ENCODE measurements at places on chromosomes 11 and 22.

DNA sequence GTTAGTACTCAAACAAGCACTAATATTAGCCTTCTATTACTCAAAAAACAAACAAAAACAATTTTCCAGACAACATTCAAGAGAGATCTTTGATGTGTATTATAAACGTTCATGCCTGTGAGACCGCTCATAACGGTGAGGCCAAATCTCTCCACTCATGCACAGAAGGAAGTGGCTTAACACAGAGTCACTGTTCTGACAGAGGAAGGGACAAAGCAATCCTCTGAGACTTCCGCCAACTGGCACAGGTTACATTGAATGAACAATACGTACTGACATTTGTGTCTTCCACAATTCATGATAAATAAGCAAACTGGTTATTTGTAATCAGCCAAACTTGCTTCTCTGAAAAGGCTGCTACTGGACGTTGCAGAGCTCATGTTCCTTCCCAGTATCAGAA, 30.5 kb downstream of the CHKA start:
- no peak for DNase-seq

DNA sequence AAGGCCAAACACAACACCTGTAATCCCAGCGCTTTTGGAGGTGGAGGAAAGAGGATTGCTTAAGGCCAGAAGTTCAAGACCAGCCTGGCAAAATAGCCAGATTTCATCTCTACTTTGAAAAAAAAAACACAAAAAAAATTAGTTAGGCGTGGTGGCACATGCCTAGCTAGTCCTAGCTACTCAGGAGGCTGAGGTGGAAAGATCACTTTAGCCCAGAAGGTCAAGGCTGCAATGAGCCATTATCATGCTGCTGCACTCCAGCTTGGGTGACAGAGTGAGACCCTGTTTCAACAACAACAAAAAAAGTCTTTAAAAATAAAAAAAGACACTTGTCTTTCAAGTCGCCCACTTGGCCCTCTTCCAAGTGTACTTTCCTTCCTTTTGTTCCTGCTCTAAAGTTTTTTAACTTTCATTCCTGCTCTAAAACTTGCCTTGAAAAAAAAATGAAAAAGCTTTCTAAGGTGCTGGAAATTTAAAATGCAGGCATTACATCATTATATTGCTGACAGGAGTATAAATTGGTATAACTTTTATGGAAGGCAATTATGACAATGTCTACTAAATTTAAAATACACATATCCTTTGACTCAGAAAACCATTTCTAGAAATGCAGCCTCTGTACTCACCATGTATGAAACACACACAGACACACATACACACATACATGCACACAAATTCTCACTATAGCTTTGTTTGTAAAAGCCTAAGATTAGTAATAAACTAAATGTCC, 12.7 kb downstream of the LIPT2 start:
- no peak for DNase-seq

DNA sequence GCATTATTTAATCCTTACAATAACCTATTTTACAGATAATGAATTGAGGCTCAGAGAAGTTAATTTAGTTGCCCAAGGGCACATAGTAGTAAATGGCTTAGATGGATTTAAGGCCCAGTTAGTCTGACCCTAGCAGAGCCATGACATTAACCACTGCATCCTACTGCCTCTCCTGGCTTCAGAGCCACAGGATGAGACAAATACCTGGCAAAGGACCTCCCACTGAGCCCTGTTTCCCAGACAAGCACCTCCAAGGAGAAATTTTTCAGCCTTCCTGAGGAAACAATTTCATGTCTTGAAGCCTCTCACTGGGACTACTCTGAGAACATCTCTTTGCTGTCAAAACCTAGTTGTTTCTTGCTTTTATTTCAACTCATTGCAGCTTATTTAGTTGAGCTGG, 28.4 kb downstream of the IZUMO1R start:
- no peak for DNase-seq

DNA sequence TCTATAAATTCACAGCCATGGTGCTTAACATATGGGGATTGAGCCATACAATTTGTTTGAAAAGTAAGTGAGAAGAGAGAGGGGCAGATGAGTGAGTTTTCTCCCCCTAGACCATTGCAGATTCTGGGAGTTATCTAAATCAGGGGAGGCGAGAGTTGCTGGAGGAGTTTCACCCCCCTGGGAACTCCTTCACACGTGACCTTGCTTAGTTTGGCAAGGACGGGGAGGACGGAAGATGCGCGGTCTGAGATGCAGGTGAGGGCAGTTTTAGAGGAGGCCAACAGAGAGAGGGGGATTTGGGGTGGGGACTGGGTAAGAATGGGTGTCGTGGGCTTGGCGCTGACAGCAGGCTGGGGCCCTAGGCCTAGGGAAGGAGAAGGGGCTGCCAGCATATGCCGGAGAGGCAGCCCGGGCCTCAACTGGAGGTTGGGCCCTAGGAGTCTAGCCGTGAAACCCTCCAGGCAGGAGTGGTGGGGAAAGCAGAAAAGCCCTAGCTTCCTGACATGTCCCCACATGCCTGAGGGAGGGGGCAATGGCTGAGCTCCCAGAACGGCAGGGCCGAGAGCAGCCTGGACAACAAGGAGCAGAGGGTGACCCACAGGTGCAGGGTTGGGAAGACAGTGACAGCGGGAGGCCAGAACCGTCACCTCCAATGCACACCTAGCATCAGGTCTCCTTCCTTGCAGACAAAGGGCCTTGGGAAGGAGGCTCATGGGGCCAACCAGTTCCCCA, 63.9 kb downstream of the ELFN2 start:
- DNase-seq: no peak

DNA sequence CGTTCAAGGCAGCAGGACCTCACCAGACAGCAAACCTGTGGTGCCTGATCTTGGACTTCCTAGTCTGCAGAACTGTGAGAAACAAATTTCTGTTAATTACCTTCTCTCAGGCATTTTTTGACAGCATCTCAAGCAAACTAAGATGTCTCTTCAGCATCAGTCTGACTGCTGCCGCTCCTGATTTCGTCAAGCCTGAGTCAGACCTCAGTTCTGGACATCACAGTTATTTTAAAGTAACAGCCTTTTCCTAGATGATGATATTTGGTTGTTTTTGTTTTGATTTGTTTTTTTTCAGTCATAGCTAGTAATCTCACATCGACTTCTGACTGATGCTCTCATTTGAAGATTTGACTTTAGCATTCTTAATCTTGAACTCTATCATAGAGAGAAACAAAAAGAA, 71.9 kb downstream of the BLID start:
- no peak for DNase-seq

GRCh38 chr11:113204280-113204679, 110.1 kb upstream of the TTC12 start:
- no peak for DNase-seq

DNA sequence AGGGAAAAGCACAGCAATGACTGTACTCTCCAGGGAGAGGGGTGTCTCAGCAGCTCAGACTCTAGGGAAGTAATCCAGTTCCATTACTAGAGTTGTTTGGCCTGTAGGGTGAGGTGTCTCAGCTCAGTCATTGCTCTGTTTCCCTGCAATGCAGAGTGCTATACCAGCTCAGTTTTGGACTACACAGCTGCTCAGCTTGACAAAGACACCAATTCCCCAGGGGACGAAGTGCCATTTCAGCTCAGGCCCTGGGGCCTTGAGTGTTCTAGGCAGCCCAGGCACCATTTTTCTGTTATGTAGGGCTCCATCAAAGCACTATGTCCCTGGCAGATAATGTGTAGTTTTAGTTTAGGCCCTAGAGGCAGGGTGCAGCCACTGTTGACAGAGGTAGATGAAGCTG, 18.2 kb downstream of the CALCB start:
- no peak for DNase-seq

All from NCI-H446 treated with DMSO at 0.1 percent for 48 hours (cell line).